ENCODE measurements at places on chromosomes 1 and 21.

DNA sequence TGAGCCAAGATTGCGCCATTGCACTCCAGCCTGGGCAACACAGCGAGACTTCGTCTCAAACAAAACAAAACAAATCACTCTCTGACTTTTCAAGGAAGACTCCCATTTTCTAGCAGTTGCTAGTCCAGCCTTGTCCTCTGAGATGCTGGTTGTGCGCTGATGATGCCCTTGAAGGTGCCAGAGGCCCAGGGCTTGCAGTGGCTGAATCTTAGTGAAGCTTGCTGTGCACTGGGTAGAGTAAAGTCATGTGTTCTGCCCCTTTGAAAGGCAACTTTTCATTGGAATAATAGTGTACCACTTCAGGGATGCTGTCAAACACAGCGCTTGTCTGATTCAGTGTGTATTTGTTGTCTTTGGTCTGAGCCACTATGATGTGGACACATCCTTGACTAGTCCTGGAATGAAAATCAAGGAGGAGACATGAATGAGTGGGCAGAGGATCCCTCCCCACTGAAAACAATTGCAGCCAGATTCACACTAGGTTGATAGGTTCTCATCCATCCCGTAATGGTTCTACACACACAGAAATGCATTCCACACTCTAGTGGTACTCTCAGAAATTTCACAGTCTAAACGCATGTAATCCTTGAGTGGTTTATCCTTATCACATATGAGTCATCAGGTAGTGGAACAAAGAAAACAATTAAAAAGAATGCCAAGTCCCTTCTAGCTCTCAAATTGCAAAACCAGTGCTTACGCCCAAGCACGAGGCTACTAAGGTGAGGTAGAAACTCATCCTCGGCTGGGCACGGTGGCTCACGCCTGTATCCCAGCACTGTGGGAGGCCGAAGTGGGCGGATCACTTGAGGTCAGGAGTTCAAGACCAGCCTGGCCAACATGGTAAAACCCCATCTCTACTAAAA lies 17.8 kb upstream of the TDRD10 start:
- DNase-seq: no peak

- no peak for DNase-seq
Measured at GRCh38 chr1:186463511-186463910, 2.6 kb upstream of the PDC start.

- DNase-seq: no peak
Measured at GRCh38 chr1:155245163-155245524, 10.1 kb downstream of the ENTREP3 start.

DNA sequence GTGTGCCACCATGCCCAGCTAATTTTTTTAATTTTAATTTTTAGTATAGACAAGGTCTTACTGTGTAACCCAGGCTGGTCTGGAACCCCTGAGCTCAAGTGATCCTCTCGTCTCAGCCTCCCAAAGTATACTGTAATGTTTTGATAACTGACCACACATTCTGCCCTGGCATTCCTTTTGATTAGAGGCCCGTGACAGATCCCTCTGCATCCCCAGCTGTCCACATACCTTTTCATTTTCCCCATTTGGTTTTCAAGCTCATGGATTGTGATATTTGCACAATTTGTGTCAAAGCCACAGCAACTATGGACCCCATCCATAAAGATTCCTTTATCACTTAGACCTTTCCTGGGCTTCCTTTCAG lies 116.8 kb upstream of the ATP1A1 start:
- no peak for DNase-seq

DNA sequence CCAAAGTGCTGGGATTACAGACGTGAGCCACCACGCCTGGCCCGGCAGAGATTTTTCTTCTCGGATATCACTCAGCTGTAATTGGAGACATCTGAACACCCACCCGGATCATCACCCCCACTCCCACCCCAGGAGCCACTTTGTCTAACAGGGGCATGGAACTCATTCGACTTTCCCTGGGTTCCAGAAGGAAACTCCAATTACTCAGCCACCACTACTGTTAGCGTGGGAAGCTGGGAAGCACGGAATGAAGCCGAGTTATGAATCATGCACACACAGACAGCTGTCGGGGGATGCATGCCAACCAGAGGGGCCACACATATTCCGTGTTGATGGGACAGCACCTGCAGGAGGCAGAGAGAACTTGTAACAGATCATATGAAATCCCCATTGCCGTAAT lies 85.2 kb downstream of the HLCS start:
- DNase-seq: no peak

GRCh38 chr1:28606771-28607170 lies 14.7 kb downstream of the RAB42 start:
- DNase-seq: no peak

- DNase-seq: no peak
Measured at GRCh38 chr1:42730988-42731387, 9.0 kb downstream of the CLDN19 start.

GRCh38 chr1:30713311-30713710 lies 10.1 kb downstream of the MATN1 start:
- DNase-seq: peak; percentile 43

- no peak for DNase-seq
Measured at GRCh38 chr1:242842094-242842493, 317.6 kb upstream of the PLD5 start.

GRCh38 chr1:89897347-89898133 lies 76.7 kb downstream of the LRRC8D start:
- no peak for DNase-seq

DNA sequence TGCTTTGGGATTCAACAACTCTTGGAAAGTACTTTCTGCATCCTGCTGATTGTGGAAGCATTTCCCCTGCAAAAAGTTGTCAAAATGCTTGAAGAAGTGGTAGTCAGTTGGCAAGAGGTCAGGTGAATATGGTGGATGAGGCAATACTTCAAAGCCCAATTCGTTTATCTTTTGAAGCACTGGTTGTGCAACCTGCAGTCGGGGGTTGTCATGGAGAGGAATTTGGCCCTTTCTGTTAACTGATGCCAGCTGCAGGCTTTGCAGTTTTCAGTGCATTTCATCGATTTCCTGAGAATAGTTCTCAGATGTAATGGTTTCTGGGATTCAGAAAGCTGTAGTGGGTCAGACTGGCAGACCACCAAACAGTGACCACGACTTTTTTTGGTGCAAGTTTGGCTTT lies 47.6 kb upstream of the GJA5 start:
- DNase-seq: no peak
